ENCODE measurements at places on chromosomes 2 and 18.

DNA sequence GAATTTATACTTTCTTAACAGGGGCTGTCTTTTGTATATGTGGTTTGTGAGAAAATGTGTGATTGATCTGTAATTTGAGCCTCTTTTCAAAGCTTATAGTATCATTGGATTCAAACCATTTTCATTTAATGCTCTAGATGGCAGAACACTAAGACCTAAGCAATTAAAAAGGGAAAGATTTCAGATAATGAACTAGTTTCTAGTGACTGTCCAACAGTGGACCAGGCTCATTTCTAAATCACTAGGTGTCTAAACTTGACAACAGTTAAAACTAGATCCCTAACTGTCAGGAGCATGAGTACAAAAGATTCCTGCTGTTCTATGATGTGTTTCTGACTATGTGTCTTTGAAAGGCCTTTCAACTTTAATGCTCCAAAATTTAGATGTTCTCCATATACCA, 54.6 kb downstream of the ANKRD44 start:
- no peak for DNase-seq

- DNase-seq: peak; percentile 82
Measured at GRCh38 chr2:196925768-196926561, 542 bp downstream of the PGAP1 start.

- DNase-seq: no peak
Measured at GRCh38 chr2:207937823-207938222, 87.5 kb downstream of the PLEKHM3 start.

GRCh38 chr2:164565359-164565758, 55.9 kb downstream of the GRB14 start:
- no peak for DNase-seq

GRCh38 chr2:132441051-132441450, 24.4 kb downstream of the GPR39 start:
- no peak for DNase-seq

DNA sequence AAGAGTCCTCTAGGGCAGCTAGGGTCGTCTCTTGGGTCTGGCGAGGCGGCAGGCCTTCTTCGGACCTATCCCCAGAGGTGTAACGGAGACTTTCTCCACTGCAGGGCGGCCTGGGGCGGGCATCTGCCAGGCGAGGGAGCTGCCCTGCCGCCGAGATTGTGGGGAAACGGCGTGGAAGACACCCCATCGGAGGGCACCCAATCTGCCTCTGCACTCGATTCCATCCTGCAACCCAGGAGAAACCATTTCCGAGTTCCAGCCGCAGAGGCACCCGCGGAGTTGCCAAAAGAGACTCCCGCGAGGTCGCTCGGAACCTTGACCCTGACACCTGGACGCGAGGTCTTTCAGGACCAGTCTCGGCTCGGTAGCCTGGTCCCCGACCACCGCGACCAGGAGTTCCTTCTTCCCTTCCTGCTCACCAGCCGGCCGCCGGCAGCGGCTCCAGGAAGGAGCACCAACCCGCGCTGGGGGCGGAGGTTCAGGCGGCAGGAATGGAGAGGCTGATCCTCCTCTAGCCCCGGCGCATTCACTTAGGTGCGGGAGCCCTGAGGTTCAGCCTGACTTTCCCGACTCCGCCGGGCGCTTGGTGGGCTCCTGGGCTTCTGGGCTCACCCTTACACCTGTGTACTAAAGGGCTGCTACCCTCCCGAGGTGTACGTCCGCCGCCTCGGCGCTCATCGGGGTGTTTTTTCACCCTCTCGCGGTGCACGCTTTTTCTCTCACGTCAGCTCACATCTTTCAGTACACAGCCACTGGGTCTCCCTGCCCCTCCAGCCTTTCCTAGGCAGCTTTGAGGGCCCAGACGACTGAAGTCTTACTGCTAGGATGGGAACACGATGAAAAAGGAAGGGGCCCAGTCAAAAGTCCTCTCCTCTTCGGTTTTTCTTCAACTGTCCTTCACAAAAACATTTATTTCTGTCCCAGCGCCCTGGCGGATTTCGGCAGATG, 8.1 kb downstream of the SIX2 start:
- DNase-seq: peak; percentile 86

Measured in endodermal cell (in vitro differentiated cells).